ENCODE measurements at places on chromosomes 1 and 21.

GRCh38 chr1:1306661-1307260 is 969 bp downstream of the ACAP3 start:
- no peak for DNase-seq

- no peak for DNase-seq
Measured at GRCh38 chr1:224591326-224591725, 24.8 kb upstream of the CNIH3 start.

DNA sequence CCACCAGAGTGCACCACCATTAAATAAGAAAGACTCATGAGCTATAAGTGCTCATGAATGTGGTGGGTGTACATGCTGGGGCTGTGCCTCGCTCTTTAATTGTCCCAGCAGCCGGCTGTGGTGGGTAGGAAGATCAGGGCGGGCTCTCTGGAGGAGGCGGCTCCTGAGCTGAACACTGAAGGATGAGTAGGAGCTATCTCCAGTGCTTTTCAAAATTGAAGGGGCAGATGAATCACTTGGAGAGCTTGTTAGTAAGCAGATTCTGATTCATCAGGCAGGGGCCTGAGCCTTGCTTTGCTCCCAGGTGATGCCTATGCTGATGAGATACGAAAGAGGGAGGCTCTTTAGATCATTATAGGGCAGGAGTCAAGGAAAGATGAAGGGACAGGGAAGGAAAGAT is 54.1 kb downstream of the ETS2 start:
- DNase-seq = no peak

GRCh38 chr1:162823771-162824525 is 33.4 kb downstream of the HSD17B7 start:
- DNase-seq = no peak
